Chondrocyte (in vitro differentiated cells): ENCODE measurements at places on chromosomes 13 and 19. TPM values are rescaled to one million over a fixed set of nuclear protein-coding genes. Genes with fewer than 3 reads are reported as not detected.
A peak's percentile ranks its signal among the peaks of the same experiment; 100 is the strongest.

DNA sequence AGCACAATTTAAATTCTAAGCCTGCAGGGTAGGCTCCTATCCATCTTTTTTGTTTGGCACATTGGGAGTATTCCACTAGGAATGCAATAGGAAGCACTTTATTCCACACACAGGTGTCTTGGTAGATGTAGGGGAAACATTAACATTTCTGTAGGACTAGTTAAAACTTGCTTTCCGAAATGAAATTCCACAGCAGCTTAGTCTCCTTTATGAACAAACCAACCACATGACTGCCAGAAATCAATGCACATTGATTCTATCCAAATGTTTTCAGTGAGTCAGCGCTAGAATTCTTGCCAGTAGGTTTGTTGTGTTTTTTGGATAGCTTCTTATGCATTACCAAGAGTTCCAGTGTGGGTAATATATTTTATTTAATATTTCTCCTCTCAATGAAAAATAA, 207.9 kb upstream of the CSNK1A1L start:
- no peak overlapping the region for H3K4me3 ChIP-seq
- peaks cover 34% of the 10 kb centered on the region for H3K4me1 ChIP-seq
- H3K27me3 ChIP-seq, result no peaks in the 10 kb centered on the region
- peaks cover 19% of the 10 kb centered on the region for H3K36me3 ChIP-seq
- H3K27ac ChIP-seq, result peak overlapping the region; percentile 17
- DNase-seq, result no peak

GRCh38 chr19:38949580-38950367, 19.0 kb downstream of the MRPS12 start:
- H3K4me1 ChIP-seq, result peaks cover 25% of the 10 kb centered on the region
- no peaks in the 10 kb centered on the region for H3K27me3 ChIP-seq
- H3K36me3 ChIP-seq, result peaks cover 15% of the 10 kb centered on the region
- H3K27ac ChIP-seq, result peak overlapping the region; percentile 66
- peak overlapping the region; percentile 65 for H3K4me3 ChIP-seq
- DNase-seq, result peak; percentile 95

- H3K36me3 ChIP-seq, result no peaks in the 10 kb centered on the region
- H3K27me3 ChIP-seq, result peaks cover 8% of the 10 kb centered on the region
- DNase-seq, result no peak
- no peaks in the 10 kb centered on the region for H3K4me1 ChIP-seq
- H3K27ac ChIP-seq, result no peak overlapping the region
Observed at GRCh38 chr19:55418185-55418584, 10.6 kb upstream of the UBE2S start.

Gene CNN1
- 20.1 to 213 TPM (median 199 TPM) in 3 replicates for total RNA-seq
